Neural crest cell (in vitro differentiated cells): ENCODE measurements at places on chromosomes 7 and 10. TPM values are rescaled to one million over a fixed set of nuclear protein-coding genes. Genes with fewer than 3 reads are reported as not detected.

Gene RNF32
- 1.2 and 1.4 TPM in 2 replicates for total RNA-seq

Gene AGFG2
- 11.6 and 13.3 TPM in 2 replicates for total RNA-seq

Gene SH2D4B
- 0.09 and 0.16 TPM in 2 replicates for total RNA-seq

Gene PRKAR2B
- total RNA-seq, result 14.2 and 14.4 TPM in 2 replicates

Gene ABCF2
- total RNA-seq, result 67.0 and 68.2 TPM in 2 replicates

Gene ZCCHC24
- total RNA-seq, result 24.3 and 26.5 TPM in 2 replicates

Gene TMEM225B
- 0.91 and 1.8 TPM in 2 replicates for total RNA-seq

Gene OLAH
- total RNA-seq, result not detected in 2 replicates

Gene PLCE1
- 5.7 and 6.1 TPM in 2 replicates for total RNA-seq

Gene OSBPL3
- 10.5 and 11.8 TPM in 2 replicates for total RNA-seq

Gene CLRN3
- total RNA-seq, result not detected in 2 replicates

Gene CADPS2
- 3.1 and 3.7 TPM in 2 replicates for total RNA-seq

Gene KCNIP2
- total RNA-seq, result 2.2 and 3.9 TPM in 2 replicates
